ENCODE measurements at places on chromosomes 7 and 10.

DNA sequence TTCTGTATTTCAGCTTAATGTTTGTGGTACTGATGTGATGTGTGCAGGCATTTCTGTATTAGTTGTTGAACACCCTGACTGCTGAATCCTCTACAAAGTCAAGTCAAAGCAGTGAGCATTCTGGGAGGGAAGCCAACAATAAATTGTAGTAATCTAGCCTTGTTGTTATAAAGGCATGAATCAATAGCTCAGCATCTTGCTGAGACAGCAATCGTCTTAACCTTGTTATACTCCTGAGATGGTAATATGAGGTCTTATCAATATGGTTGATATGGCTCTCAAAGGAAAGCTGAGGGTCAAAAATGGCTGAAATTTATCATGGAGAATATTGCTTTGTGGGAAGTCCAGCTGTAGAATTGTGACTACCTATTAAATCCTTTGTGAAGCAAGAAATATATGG lies 299.4 kb downstream of the DNAJB9 start:
- no peak for DNase-seq

- DNase-seq: no peak
These were observed 546.2 kb downstream of the SORCS3 start for GRCh38 chr10:105187243-105187642.

DNA sequence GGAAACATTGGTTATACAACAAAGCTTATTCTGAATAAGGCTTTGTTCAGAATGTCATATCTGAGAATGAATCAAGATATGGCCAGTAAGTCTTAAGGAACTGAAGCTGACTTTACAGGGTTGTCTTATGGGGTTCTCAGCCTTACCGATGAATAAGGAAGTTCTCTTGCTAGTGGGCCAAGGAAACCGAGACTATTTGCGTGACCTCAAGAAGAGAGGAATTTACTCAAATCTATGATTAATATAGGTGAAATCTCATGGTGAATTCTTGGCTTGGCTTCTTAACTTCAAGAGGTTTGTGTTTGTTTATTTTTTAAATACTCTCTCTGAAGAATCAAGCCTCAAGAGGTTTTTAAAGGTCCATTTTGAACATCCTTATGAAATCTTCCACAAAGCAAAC lies 4.7 kb upstream of the MRLN start:
- no peak for DNase-seq

DNA sequence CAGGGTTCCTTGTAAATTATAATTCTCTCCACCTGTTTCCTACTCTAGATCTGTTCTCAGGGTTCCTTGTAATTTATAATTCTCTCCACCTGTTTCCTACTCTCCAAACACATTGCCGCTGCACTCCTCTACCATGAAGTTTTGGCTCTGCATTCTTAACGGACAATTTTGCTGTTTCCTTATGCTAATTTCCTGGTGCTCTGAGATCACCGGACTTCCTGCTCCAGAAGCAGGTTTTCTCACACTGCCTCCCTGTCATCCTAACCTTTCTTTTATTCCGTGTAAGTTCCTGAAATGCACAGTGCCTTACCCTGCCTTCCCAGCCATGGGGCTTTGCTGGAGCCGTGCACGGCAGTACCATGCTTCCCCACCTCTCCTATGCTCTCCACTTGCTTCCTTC lies 256.8 kb downstream of the PLXNA4 start:
- no peak for DNase-seq

GRCh38 chr7:7812112-7812511 lies 93.7 kb upstream of the RPA3 start:
- DNase-seq: no peak

DNA sequence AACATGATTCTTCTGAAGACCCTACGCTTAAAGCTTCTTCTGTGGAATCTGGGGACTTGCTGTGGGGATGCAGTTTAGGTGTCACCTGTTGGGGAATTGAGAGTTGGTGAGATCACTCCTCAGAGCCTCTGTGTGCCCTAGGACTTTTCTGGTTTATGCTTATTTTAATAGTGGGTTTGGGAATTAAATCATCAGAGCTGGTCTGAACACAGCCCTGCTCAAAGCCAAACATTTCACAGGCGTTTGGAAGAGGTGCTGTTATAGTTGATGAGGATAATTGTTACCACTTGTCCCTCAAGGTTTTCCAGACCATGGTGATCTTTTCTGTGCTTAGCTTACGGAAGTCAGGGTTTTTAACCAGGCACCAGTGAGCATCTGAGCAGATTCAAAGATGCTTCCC lies 106.1 kb downstream of the EBLN1 start:
- DNase-seq: no peak

- no peak for DNase-seq
These were observed 30.8 kb downstream of the SLC37A3 start for GRCh38 chr7:140367528-140367927.

GRCh38 chr10:103442031-103442461 lies 10.1 kb downstream of the CALHM2 start:
- peak; percentile 2 for DNase-seq

DNA sequence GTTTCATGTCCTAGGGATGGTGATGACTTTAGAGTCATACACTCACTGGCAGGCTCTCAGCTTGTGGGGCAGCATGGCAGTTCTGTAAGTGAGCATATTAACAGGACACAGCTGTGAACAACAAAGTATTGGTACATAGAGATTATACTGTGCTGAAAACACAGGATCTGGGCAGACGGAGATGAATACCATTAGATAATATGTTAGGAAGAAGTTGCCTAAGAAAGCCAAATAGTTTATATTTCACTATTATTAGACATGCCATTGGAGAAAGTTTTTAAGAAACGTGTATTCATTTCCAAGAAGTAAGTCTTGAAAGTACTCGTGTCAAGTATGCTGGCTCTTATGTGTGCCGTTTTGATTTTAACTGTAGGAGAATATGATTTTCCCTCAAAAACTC lies 274.5 kb downstream of the INHBA start:
- DNase-seq: no peak

DNA sequence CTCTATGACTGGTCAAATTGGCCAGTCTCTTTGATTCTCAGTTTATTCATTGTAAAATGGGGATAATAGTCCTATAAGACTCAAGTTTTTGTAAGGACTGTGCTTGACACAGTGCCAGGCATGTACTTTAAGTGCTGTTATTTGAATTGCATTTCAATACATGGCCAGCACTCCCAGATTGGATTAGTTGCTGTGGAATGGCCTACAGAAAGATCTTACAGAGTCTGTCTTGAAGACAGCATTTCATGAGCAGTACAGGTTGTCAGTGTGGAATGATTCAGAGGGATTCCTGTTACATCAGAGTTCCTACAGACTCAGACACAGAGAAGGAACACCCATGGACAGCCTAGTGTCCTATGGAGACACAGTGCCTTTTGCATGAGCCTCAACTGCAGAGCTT lies 238.1 kb upstream of the BMPER start:
- DNase-seq: no peak

Measured in midbrain (tissue), 1 donor.